Testis (tissue), 5 donors: ENCODE measurements at places on chromosomes 3 and 15.
A peak's percentile ranks its signal among the peaks of the same experiment; 100 is the strongest.

DNA sequence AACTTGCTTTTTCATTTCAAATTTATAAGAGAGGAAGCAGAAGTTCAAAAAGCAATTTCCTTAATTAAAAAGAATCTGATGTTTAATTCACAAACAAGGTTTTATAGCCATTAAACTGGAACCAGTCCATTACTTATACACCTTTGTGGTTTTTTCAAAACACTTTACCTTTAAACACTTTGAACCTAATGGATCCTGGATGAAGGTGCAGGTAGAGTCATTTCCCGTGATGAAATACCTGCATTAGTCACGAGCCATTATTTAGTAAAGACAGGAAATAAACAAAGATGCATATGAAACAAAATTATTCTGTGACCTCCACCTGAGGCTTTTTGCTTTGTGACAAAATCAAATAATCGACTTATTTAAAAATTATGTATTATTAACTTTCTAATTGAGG, 341.7 kb upstream of the UBE2E2 start:
- DNase-seq = no peak

- no peak for DNase-seq
Observed at GRCh38 chr15:45773149-45773548, 138.3 kb downstream of the SQOR start.

- DNase-seq = no peak
Observed at GRCh38 chr3:50265571-50265970, 3.4 kb upstream of the SEMA3B start.

DNA sequence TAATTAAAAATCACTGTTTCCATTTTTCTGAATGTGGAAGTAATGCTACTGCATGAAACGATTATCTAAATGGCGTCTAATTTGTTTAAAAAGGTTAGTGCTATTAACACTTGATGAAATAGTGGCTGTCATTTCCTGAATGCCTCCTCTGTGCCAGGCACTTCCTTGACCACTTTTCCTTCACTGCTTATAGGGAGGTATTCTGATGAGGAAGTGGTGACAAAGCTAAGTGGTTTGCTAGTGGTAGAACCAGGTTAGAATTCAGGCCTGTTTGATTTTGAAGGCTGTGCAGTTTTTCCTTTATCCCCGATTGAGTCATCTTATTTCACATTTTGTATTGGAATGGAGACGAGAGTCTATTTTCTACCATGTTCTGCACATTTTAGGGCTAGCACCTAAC, 119.0 kb downstream of the USP13 start:
- DNase-seq = no peak

DNA sequence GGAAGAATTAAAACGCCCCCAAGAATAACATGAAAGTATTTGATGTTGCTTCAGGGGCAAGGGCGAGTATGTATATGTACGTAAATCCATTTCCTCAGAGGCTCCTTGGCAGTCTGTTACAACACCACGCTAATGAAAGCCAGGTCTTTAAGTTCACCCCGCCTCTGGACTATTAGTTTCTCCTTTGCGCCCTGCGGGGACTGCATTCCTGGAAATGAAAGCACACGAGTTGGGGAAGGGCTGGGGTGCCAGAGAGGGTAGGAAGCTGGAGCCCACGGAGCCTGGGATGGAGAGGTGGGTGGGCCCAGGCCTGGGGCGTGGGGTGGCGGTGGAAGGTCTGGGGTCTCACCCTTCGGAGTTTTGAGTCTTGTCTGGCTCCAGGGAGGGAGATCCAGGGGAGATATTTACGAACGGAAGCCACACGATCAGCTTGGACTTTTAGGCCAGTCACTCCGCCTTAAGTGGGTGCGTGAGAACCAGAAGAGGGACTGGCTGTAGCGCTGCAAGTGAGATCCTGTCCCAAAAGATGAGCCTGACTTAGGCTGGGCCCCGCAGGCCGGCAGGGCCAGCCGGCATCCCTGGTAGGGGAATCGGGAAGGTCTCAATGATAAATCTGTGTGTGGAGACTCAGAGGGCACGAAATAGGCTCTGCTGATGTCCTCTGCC, 1.6 kb upstream of the PLCL2 start:
- no peak for DNase-seq

- DNase-seq = no peak
Observed at GRCh38 chr15:89122505-89123180, 34.4 kb downstream of the ABHD2 start.

DNA sequence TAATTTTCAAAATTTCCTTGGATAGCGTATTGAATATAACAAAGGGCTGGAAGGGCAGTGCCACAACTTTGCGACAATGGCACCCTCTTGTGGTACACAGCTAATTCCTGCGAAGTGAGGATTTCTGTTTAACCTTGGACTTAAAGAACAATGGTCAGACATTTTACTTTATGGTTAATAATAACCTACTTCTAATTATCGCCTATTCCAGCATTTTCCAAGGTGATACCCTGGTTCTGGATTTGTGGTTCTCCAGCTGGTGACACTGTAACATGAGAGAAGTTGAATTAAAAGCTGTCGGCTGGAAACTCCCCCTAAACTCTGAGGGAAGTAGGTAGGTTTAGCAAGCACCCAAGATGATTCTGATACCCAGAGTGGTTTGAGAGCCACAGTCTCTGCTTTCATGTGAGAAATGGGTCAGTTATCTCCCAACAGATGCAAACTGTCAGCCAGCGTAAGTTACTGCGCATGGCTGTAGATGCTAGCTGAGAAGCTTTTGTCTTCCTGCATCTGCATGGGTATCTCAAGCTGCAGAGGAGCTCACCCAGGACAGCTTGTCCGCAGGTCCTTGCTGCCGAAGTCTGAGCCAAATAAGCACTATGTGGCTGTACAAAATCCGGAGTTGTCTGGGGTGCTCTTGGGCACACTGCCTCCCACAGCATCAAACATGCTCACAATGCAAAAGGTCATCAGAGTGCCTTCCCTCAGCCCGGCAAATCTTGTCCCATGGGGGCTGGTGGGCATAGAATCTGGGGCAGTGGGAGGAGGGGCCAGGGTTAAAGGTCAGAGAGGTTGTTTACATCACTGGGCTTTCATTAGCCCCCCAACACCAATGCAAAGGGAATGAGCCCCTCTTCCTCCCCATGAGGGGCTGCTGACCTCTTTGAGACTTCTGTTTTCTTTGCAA, 6.6 kb upstream of the CHSY1 start:
- peak; percentile 75 for DNase-seq

DNA sequence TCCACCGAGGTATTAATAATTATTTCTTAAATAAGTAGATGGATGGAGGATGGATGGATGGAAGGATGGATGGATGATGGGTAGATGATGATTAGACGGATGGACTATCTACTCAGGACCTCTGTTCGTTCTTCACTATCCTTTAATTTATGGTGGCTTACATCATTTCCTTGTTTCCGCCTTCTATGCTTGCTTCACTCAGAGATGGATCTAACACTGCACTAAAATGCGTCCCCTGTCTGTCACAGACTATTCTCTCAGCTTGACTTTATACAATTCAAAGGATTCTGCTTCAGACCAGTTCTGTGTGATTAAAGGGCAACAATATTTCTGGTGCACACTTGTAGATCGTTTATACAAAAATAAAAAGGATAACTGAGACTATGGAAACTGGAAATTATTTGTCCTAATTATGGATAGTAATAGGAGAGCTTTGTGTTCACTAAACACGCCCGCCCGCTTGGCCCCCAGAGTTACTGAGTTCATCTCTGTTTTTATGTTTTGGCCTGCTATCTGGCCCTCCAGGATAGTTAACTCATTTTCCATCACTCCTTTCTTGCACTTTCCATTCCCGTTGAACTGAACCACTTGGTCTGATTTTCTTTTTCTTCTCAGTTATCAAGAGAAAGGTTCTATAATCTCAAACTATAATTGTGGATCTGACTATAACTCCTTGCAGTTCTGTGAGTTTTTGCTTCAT, 41.4 kb upstream of the CA12 start:
- DNase-seq = no peak

GRCh38 chr3:141828890-141829289, 47.6 kb upstream of the ATP1B3 start:
- no peak for DNase-seq

GRCh38 chr3:127978636-127979035, 63.6 kb downstream of the KBTBD12 start:
- no peak for DNase-seq

GRCh38 chr3:136733317-136733833, 18.8 kb downstream of the STAG1 start:
- DNase-seq = no peak

DNA sequence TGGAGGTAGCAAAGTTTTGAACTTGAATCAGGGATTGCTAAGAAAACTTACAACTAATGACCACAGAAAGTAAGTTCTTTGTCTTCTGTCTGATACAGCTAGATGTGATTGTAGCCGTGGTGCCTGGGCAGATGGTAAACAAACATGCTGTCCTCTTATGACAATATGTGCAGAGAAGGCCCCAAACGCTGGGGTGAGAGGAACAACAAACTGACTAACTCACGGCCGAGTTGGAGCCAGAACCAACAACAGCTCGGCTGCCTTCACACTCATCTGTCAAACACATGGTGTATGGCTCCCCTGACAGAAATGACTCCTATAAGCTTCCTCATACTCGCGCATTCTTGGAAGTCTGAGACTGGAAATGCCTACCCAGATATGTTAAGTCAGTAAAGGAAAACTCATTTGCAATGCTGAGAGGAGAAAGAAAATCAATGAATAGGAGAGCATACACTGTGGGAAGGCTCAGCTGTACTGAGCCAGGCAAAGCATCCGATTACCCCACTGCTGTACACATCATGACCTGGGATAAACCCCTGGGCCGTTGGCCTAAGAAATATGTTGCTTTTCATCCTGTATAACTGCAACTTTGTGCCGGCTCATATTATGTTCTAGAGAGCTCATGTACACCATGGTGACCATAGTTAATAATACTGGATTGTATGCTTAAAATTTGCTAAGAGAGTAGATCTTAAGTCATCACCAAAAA, 5.7 kb downstream of the THBS1 start:
- DNase-seq = no peak

GRCh38 chr3:155233213-155233612, 60.3 kb downstream of the STRIT1 start:
- peak; percentile 80 for DNase-seq

- DNase-seq = no peak
Observed at GRCh38 chr15:85748729-85749128, 46.0 kb downstream of the KLHL25 start.

DNA sequence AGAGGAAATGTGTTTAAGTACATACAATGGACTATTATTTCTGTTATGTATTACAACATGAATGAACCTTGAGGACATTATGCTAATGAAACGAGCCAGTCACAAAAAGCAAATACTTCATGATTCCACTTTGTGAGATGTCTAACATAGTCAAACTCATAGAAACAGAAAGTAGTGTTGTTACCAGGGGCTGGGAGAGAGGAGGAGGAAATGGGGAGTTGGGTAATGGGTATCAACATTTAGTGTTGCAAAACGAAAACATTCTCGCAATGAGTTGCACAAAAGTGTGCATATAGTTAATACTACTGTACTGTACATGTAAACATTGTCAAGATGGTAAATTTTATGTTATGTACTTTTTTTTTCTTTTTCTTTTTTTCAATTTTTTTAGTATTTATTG, 194.3 kb downstream of the IL5RA start:
- no peak for DNase-seq

GRCh38 chr3:12895391-12896062, 54.2 kb upstream of the RPL32 start:
- DNase-seq = no peak

GRCh38 chr3:32460031-32460749, 42.5 kb downstream of the CMTM6 start:
- DNase-seq = no peak

GRCh38 chr3:136584728-136585127, 167.4 kb downstream of the STAG1 start:
- DNase-seq = no peak

GRCh38 chr15:44719293-44719999, 8.1 kb downstream of the B2M start:
- no peak for DNase-seq

DNA sequence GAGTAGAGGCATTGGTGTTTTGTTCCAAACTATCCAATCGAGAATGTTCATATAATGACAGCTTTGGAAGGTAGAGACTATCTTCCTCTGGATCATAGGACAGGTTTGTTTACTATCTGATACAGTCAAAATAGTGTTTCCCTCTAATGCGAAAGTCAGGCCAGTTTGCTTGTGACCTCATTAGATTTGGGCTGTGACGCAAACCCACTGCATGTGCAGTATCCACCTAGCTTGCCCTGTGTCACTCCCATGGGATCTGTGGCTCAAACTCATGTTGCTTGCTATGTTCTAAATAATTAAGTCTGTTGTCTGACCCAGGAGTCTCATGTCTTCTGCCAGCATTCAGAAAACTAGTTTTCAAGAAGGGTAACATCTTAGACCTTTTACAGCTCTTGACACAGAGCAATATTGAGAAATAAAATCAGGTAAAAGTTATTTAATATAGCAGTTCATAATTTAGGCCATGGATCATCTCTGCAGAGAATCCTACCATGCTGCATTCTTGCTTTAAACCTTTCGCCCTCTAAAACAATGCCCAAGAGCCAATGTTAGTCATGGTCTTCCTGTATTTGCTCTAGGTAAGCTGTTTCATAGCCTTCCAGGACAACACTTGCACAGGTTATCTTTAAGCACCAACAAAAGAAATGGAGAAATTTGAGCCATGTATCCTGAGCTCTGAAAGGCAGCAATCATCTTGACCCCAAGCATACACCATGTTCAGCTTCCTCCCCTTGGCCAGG, 26.4 kb downstream of the NIT2 start:
- DNase-seq = no peak

DNA sequence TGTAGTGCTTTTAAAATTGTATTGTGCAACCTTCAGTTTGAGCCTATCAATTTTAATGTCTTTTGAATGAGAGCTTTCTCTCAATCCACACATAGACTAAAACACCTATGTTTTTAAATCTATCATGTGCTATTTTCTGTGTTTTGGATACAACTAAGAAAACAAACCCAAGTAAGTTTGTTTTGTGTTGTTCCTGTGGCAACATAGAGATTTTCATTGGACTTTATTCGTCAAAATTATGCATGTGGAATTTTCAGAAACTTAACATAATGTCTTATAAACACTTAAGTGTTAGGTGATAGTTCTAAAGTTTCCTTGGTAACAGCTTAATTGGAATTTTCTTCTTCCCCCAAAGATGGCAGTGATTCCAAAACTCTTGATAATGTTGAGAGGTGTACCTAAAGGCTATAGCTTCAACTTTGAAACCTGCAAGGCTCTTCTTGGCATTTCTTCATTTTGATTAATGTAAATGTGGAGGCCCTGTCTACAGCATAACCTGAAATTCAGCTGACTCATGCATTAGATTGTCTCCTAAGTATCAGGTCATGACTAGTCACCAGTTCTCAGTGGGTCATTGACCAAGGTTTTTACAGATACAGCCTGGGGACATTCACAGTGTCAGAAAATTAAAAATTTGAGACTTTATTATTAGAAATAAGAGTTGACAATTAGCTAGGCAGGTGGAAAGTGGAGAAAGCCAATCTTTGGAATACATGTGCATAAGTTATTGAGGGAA, 44.4 kb downstream of the COL6A5 start:
- DNase-seq = no peak

DNA sequence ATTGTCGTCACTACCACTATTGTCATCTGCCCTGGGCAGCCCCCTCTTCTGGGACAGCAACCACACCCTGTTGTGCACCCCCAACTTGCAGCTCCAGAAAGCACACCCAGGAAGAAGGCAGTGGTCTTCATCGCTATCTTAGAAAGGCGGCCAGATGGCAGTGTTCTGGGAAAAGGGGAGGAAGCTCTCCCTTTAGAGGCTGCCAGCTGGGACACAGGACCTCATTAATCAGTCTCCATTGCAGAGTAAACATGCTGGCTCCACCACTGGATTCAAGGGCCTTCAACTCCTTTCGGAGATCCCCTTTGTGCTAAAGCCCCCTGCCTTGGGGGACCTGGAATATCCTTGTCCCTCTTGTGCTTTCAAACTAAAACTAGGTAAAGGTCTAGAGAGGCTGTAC, 199.3 kb upstream of the LINGO1 start:
- no peak for DNase-seq

GRCh38 chr15:32651229-32651837, 9.8 kb downstream of the SCG5 start:
- DNase-seq = peak; percentile 69
